NCI-H2171 treated with DMSO at 0.1 percent for 48 hours (cell line): ENCODE measurements at places on chromosomes 4 and X.

DNA sequence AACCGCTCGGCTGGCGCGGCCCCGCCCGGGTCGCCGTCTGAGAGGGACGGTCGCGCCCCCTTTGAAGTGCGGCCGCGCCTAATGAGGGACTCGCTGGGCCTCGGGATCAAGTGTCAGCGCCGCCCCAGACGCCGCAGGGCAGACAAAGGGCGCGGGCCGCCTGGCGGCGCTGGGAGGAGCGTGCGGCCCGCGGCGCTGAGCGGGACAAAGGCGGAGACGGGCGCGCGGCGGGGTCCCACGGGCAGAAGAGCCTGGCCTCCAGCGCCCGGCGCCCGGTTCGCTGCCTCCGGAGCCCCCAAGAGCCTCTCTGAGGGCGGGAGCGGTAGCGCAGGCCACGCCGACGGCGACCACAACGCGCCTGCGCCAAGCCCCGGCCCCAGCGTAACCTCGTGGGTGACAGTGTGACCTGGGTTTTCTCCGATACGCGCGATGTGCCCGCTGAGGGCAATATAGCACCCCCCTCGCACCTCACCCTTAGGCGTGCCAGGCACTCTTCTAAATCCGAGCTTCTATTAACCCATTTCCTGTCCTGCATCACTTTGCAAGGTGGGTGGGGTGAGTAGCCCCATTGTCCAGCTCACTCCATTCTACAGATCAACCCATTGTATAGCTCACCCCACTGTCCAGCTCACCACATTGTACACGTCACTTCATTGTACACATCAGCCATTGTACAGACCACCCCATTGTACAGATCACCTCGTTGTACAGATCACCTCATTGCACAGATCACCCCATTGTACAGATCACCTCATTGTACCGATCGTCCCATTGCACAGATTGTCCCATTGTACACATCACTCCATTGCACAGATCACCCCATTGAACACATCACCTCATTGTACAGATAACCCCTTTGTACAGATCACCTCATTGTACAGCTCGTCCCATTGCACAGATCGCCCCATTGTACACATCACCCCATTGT lies 33.7 kb upstream of the STX18 start:
- DNase-seq = no peak

DNA sequence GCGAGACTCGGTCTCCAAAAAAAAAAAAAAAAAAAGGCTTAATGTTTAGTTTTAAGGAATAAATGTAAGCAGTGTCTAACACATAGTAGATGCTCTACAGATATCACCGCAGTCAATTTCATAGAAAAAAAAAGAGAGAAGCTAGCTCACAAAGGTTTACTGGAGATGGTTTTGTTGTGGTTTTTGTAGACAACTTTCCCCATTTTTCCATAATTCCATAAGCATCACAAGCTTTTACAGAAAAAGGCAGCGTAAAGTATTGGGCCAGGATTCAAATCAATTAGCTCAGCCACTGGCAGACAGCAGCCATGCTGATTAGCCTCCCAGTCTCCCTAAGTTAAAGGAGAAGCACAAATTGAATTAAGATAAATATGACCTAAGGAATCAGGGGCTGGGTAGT lies 1.5 kb downstream of the GRSF1 start:
- no peak for DNase-seq

GRCh38 chrX:19368576-19368975 lies 24.8 kb downstream of the PDHA1 start:
- DNase-seq = no peak

DNA sequence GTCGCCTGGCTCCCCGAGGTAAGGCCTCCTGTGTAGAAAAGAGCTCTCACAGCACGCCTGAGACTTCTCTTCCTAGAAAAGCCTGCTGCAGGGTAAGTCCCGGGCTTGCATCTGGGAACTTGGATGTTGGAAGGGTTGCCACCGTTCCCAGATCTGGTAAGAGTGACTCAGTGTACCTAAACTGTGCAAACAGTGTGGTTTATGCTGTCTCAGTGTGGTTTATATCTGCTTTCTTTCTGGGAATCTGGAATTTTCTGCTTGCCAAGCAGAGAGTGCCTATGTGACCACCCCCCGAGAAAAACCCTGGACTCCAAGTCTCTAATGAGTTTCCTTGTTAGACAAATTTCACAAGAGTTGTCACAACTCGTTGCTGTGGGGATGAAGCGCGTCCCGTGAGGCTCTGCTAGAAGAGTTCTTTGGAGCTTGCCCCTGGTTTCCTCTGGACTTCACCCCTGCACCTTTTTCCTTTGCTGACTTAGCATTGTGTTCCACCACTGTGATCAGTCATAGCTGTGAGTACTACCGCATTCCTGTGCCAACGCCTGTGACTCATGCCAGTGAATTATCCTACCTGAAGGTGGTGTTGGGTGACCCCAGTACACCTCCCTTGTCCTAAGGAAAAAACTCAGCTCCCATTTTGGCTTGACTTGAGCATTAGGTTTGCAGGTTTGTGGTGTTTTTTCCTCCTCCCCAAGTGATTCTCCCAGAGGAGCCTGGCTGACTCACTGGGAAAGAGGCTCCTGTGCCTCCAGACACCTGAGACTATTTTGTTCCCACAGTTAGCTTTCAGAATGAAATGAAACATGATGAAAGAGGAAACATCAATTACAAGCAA lies 14.5 kb downstream of the SLC2A9 start:
- DNase-seq = peak; percentile 3
